ENCODE measurements at places on chromosomes 5 and 9.
A peak's percentile ranks its signal among the peaks of the same experiment; 100 is the strongest.

DNA sequence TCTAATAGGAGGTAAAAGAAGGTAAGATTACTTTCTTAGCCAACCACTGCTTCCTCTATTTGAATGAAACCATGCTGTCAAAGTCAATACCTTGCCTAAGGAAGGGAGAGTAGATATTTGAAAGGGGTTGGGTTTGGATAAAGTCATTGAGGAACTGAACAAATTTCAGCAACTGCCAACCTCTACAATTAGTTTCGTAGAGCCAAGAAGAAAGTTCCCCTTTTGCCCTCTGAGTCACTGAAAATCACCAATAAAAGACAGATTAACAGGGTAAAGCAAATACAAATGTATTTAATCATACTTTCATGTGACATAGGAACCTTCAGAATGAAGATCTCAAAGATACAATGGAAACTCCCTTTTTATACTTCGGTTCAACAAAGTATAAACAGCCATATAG lies 615.7 kb downstream of the GABRG2 start:
- no peak for DNase-seq

- no peak for DNase-seq
Measured at GRCh38 chr5:147481376-147481775, 28.5 kb downstream of the DPYSL3 start.

DNA sequence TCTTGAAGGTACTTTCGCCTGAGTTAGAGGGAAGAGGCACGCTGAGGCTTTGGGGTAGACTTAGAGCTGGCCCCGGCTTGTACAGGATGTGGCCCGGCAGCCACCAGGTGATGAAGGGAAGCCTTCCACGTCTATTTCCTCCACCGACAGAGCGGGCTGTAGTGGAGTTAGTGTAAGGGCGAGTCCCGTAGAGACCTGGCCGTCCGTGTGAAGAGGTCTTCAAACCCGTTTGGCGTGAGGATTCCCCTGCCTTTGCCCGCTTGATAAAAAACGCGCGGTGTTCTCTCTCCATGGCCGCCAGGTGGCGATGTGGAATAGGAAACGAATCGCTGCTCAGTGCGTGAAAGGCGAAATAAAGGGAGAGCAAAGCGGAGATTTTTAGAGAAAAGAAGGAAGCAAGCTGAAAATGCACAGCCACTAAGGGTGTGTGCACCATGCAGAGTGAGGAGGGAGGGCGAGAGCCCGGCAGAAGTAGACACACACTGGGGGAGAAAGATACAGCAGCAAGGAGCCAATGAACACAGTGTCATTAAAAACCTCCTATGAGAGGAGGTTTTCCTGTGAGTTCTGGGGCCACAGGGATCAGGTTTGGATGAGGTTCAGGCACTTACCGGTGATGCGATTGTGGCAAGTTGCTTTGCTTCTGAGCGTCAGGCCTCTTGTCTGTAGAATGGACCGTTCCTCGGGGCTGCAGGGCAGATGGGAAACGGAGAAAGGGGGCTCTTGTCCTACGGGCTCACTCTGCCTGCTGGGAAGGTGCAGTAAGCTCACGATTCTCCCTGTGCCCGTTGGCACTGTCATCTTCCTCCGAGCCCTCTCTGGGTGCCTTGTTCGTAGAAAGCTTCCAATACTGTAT lies 34.2 kb downstream of the STC2 start:
- DNase-seq = peak; percentile 57

DNA sequence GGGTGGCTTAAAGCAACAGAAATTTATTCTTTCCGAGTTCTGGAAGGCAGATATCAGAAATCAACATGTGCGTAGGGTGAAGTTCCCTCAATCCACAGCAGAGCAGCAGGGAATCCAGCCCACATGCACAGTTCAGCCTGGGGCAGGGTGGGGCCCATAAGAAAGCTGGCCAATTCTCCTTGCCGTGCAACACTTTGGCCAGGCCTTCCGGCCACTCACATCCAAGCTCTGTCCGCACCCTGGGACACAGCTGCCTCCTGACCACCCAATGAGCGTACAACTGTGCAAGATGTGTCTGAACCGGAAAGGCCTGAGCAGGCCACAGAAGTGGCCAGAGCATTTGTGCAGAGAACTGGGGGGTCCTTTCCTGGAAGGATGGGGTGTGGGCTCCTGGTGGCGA lies 274.9 kb downstream of the GADD45G start:
- DNase-seq = no peak

DNA sequence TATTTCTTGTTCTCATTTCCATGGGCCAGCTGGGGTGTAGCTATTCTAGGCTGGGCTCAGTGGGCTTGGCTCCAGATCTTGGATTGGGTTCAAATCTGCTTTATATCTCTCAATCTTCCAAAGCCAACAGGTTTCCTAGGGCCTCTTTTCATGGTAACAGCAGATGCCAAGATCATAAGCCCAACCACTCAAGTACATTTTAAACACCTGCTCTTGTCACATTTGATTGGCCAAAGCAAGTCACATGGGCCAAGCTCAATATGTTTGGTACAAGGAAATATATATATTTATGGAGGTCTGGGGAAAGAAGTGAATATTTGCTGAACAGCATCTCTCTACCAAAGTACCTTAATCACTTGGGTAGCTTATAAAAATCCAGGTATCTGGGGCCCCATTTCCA lies 49.5 kb downstream of the MRRF start:
- no peak for DNase-seq

DNA sequence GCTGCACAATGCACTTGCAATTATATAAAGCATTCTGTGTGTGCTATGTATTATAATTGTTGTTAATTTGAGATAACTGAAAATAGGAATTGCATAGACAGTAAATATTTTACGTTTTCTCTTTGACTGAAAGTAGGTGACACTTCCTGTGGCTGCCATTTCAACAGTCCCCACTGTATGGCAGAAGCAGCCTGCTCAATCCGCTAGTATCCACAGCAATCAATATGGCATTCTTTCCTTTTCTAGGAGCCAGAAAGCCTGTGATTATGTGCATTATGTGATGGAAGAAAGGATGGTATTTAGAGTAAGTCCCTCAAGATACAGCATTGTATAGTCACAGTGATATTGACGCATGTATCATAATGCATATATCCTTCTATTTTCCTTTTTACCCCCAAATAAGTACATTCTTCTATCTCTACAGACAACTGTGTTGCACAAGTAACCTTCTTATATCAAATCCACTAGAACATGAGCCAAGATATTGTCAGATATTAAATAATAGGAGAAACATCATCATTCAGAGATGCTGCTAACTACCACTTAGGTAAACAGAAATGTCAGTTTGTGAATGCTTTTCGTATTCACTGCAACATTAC lies 59.7 kb downstream of the CARTPT start:
- DNase-seq = no peak
